NCI-H1436 treated with DMSO at 0.1 percent for 48 hours (cell line): ENCODE measurements at places on chromosomes 1 and 21.

- no peak for DNase-seq
Measured at GRCh38 chr1:44609412-44609767, 64.9 kb downstream of the TMEM53 start.

DNA sequence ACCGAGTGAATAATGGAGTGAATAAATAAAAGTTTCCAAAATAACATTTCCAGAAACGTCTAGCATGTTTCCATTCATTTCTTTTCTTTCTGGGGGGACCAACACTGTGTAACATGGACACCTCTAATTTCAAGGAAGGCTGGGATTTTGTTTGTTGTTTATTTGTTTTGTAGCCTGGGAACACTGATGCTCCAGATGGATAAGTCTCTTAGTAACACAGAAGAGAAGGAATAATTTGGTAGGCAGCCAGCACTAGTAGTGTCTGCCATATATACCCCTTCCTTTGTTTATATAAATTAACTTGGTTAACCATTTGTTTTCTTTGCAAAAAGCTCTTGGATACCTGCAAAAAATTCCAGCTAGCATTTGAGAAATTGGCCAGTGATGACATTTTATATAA is 411.4 kb upstream of the DEPDC1 start:
- DNase-seq, result no peak

DNA sequence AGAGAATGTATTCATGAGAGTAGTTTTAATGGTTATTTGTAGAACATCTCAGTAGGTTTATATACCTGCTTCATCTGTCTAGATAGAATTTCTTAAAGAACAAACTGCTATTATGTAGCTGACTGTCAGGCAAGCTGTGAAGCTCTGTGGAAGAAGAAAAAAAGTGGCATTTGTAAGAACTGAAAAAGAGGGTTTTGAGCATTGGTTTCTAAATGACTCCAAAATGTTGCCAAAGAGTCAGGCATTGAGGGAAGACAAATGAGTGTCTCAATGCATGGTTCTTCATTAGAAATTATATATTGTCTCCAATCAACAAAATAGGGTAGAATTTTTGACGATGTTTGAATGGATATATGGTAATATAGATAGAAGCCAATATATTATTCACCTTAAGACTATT is 1276.1 kb downstream of the KCNT2 start:
- no peak for DNase-seq

- DNase-seq, result no peak
Measured at GRCh38 chr1:47225430-47226100, 6.5 kb downstream of the TAL1 start.

GRCh38 chr1:59798600-59798999 is 16.1 kb upstream of the HOOK1 start:
- no peak for DNase-seq

DNA sequence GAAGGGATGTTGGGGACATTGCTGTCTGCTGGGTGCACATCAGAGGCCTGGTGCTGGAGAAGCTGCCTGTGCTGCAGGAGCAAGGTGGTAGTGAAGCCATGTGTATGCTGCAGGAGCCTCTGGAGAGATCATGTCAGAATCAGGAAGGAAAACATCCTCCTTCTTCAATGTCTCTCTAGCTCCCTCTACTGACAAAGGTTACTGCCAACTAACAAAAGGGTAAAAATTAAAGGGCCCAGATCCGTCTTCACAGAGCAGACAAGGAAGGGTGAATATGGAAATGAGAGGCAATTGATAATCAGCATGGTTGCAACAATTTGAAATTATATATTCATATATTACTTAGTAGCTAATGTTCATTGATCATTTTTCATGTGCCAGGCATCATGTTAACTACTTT is 32.2 kb downstream of the FAM177B start:
- no peak for DNase-seq

GRCh38 chr1:214824763-214825162 is 221.8 kb downstream of the CENPF start:
- no peak for DNase-seq
